ENCODE measurements at places on chromosomes 5 and 9. TPM values are rescaled to one million over a fixed set of nuclear protein-coding genes. Genes with fewer than 3 reads are reported as not detected.

CMBL gene
- 36.6 TPM for total RNA-seq

OCLN gene
- 87.9 TPM for total RNA-seq

DNA sequence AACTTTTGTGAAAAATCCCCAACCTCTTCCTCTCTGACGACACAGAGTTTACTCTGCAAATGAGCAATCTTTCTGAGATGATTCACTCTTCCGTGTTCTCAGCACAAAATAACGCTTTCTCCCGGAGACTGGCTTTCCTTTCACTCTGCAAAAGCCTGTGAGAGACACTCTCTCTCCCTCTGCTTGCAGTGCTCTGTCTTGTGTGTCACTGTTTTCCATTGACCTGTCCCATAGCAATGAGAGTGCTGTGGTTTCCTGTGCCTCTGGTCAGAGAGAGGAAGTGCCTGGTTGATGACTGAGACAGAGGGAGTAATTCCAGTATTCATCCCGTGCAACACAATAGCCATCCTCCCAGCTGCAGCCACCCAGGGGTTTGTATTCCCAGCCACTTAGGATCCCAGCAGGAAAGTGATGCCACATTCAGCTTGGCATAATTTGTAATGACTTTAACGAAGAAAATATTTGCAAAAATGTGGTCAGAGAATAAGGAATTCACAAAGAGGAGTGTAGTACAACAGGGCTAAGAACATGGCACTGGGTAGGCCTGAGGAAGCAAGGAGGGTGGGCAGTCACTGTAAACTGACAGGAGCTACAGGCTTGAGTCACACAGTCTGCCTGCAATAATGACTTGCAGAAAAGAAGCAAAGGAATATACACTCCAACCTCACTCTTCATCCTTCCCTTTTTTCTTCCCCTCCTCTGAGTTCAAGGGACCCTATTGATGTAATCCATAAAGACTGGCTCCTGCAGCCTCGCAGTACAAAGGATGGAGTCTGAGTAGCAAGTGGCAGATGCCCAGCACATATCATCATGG lies 463.5 kb upstream of the RGMB start:
- DNase-seq = no peak

GRCh38 chr9:136220017-136220729 lies 15.2 kb upstream of the LHX3 start:
- no peak for DNase-seq

CDKN2A gene
- total RNA-seq = 2.2 TPM

- DNase-seq = no peak
These were observed 68.5 kb downstream of the CFAP77 start for GRCh38 chr9:132478353-132479050.

DNA sequence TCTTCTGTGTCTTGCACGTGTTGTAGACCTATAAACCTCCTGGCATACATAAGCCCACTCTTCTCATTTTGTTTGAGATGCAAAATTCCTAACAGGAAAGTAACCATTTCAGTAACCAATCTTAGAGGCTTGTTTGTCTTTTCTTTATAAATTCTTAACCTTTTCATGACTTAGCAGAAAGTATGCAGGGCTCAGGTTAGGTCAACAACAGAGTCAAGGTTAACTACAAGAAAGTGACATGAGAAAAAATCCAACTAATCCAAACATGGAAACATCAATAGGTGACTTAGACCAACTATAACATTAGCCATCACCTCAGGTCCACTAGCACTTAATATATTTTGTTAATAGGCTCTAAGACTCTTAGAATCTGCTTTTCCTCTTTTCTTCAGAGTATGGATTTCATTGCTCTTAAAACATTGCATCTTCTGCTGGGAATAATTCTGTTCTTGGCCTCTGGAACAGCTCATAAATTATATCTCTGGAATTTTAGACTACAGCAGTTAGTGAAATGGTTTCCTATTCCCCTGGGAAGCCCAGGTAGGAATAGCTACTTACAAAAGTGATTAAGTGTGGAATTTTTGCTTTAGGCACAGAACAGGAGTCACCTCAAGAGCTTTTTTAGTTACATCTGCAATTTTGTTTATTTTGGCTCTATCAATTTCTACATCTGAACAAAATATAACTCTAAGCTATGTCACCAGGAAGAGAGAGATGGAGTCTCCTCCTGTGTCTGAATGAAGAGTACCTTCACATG lies 155.3 kb upstream of the ANKRD55 start:
- no peak for DNase-seq

DNA sequence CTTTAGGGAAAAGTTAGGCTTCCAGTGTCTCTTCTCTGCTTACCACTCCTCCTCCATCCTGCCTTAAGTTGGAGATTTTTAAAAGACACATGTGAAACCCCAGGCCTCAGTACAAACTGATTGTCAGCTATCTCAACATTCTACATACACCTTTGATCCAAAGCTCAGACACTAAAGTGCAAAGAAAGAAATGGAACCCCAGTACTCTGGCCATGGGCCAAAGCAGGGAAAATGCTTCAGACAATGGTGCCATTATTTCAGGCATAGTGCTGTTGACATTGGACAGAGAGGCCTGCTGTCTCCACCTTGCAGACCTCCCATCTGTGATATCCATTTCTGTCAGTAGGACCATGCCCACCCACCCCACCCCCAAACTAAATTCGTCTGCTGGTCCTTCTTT lies 49.1 kb downstream of the G3BP1 start:
- DNase-seq = peak; percentile 15

DNA sequence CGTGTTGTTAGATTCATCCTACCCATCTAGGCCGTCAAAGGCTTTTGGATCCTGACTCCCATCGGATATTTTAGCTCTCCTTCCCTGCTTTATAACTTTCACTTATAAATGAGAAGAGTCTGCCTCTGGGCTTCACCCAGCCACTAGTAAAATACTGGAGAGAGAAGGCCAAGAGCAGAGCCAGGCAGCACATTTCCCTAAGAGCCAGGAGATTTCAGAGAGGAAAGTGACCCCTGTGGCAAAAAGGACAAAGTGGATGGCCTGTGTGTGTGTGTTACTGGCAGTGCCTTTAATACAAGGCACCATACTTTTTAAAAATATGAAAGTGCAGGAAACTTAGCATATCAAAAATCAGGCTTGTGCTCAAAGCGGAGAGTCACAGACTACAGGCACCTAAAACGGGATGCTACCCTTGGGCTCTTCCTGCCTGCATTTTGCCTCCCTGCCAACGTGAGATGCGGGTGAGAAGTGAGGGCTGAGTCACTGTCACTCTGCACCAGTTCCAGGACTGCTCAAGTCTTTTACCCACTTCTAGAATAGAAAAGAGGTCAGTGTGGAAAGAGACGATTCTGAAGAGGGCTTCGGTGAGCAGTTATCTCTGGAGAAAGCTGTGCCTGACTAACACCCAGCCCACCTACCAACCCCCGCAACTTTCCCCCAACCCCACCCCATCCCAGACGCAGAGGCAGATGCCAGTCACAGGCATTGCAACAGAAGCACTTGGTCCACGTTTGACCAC lies 15.9 kb downstream of the NFIL3 start:
- no peak for DNase-seq

DNA sequence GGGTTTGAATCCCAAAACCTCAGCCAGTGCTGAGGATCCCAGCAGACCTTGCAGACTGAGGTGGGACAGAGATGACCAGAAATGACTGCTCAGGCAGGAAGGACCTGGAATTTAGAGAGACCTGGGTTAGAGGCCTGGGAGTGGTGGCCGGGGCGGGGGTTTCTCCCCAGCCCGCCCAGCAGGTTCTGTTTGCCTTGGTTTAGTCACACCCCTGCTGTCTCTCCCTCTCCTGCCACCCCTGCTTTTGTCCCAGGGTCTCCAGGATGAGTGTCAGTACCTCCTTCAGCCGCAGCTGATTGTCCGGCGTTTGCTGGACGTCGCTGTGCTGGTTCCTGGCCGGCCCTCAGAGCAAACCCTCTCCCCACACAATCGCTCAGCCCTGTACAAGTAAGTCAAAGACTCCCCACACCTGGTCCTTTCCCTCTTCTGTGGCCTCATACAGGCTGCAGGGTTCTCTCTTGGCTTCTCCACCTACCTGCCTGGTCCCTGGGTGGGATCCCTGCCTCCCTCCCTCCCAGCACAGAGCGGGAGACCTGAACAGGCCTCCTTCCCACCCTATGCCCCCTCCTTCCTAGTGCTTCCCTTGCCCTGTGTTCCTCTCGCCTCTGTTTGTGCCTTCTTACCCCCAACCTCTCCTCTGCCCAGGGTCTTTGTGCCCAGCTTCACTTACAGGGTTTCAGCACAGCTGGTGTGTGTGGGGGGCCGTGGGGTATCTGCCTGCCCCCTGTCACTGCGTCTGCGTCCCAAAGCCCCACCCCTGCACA lies 12.0 kb downstream of the TMEM8B start:
- DNase-seq = no peak

DNA sequence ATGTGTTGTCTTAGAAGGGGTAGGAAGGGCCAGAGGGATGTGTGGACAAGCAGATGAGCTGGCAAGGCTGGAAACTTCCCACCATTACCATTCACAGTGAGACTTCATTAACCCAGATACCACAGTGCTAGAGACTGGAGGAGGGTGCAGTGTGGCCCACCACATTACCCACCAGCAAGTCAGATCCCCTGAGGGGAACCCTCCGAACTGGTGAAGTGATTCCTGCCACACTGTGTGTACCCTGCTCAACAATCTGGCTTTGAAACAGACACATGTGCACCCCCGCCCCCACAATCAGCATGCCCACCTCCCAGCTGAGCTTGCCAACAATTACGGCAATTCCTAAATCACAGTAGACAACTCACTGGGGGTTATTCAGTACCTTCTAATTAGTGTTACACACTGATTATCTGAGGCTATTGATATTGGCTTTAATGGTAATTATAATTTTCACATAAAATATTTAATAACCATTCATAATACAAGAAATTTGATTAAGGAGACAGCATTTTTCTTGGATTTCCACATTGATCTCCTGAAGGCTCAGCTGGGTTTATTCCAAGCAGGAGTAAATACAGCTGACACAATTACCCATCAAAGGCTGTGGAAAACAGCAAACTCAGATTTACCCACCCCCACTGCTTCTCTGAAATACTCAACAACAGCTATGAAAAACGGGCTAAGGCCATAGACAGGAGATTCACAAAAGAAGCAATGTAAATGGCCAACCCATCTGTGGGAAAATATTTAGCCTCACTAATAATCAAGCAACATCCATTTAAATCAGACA lies 169.3 kb upstream of the FSTL4 start:
- DNase-seq = no peak

PRUNE2 gene
- total RNA-seq = 67.6 TPM

BARHL1 gene
- not detected for total RNA-seq

KCNN2 gene
- 0.16 TPM for total RNA-seq

DNA sequence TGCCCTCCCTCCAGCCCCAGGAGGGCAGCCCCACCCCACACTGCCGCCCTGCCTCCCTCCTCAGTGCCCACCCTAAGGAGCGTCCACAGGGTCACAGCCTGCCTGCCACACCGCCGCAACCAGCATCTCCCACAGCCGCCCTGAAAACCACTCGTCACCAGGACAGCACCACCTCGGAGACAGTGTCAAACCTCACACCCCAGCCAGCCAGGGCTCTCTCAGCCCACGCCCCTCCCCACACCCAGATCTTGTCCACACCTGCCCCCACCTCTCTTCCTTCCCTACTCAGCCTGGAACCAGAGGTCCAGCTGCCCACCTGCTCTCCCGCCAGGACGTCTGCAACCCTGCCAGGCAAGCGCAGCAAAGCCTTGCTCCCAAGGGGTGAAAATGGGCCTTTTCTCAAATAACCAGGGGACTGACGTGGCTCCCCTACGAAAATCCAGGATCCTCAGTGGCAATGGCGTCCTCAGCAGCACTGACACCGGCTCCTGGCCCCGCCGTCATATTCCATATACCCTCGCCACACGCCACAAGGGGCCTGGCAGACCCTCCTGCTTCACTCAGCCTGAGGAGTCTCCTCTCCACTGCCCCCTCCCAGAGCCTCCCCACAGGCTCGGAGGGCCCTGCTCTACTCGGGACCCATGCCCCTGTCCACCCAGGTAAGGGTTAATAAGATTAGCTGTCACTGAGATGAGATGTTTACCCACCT lies 71.0 kb upstream of the ADAMTS2 start:
- no peak for DNase-seq

GRCh38 chr9:83936523-83936922 lies 15.3 kb upstream of the KIF27 start:
- DNase-seq = no peak

DNA sequence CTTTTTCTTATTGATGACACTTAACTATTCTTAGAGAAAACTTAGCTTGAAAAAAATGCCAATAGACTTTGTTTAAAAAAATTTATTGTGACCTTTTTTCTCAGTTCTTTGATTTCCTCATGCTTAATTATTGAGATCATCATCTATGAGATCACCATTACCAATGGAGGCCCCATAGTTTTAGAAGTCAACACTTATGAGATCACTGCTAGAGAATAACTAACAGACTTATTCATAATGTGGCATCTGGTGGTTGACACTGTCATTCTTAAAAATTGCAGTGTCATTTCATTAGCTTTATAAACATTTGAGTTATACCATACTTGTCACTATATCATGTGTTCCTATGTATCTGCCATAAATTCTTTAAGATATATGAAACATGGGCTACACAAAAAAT lies 14.9 kb upstream of the FEM1C start:
- DNase-seq = no peak

SLC24A2 gene
- under 0.01 TPM for total RNA-seq

DNA sequence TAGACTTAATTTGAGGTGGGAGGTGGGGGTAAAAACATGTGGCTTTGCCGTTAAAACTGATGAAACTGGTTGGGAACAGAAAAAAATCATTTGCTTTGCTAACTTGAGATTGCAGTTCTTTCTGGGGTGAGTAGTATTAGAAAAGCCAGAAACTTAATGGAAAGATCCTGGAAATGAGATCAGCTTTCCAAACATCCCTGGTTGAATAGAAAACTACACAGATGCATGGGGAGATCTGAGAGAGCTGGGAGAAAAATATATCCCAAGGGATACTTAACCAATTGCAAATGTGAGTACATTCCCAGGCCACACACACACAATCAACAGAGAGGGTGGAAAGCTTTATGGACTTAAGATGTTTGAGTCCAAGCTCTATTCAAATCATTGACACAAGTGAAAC lies 222.3 kb downstream of the YTHDC2 start:
- DNase-seq = no peak

AQP7 gene
- total RNA-seq = 207 TPM

- peak; percentile 42 for DNase-seq
These were observed 4.5 kb downstream of the ZNF608 start for GRCh38 chr5:124741711-124742496.

DNA sequence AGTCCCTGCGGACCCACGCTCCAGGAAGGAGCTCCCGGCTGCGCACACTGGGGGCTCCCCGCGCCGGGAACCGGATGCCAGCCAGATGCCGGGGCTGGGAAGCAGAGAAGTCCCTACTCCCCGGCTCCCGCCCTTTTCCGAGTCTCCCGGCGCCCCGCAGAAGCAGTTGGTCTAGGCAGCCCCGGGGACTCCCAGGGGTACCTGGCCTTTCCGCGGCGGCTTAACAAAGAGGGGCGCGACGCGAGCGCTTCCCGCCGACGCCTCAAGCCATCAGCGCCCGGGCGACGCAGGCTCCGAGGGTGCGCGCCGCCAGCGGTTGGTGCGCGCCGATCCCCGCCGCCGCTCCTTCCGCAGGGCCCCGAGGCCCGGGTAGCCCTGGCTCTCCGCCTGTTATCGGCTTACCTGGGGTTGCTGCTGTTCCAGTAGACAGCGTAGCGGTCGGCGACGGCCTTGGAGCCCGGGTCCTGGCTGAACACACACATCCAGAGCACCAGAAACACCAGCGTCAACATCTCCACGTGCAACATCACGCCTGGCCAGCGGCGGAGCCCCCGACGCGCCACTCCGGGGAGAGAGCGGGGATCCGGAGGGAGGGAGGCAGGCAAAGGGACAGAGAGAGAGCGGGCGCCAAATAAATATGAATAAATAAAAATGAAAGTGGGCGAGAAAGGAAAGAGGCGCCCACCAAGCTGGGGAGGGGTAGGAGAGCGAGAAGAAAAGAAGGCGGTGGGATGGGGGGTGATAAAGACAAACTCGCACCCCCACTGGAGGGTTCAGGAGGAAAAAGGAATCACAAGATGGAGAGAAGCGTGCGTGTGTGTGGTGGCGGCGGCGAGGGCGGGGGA lies 428 bp downstream of the EFNA5 start:
- DNase-seq = peak; percentile 27

Measured in transverse colon (tissue), 4 donors.